ENCODE measurements at places on chromosomes 6 and 20.
A peak's percentile ranks its signal among the peaks of the same experiment; 100 is the strongest.

- no peak for DNase-seq
Measured at GRCh38 chr6:77371748-77372147, 91.5 kb downstream of the HTR1B start.

DNA sequence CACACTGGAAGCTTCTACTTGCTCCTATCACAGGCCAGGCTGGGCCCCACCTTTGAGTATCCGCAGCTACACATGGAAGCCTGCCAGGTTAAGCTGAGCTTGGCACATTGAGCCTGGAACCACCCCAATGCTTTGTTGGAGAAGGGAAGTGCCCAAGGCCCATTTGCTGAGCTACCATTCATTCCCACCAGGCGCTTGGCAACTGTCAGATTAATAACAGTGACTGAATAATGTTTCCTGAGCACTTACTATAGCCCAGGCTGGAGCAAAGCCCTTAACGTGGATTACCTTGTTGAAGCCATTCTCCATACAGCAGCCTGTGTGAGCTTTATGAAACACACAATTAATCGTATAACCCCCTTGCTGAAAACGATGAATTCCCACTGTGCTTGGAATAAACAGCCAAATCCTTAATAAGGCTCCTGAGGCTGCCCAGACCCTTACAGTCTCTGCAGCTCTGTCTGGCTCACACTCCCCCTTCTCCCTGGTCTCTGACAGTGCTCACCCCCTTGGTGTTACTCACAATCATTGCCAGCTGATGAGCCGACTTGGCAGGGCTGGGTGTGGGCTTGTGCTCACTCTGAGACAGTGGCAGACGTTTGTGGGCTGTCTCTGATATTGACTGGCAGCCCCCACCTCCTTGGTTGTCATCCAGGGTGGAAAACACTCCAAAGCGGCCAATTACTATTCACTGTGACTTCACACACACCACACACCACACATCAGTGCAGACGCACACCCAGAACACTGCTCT lies 357.1 kb downstream of the MAFB start:
- no peak for DNase-seq

DNA sequence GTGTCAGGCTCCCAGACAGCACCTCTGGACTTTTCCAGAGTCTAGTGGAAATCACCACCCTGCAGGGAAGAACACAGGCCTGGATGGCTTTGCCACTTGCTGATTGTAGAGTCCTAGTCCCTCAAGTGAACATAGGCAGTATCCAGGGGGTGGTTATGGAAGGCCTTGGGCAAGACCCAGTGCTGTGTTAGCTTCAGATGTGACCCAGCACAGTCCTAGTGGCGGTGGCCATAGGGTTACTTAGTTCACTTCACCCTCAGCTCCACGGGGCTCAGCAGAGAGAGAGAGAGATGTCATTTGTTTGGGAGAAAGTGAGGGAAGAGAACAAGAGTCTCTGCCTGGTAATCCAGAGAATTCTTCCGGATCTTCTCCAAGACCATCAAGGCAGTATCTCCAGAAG lies 37.3 kb downstream of the RNF146 start:
- DNase-seq = no peak

DNA sequence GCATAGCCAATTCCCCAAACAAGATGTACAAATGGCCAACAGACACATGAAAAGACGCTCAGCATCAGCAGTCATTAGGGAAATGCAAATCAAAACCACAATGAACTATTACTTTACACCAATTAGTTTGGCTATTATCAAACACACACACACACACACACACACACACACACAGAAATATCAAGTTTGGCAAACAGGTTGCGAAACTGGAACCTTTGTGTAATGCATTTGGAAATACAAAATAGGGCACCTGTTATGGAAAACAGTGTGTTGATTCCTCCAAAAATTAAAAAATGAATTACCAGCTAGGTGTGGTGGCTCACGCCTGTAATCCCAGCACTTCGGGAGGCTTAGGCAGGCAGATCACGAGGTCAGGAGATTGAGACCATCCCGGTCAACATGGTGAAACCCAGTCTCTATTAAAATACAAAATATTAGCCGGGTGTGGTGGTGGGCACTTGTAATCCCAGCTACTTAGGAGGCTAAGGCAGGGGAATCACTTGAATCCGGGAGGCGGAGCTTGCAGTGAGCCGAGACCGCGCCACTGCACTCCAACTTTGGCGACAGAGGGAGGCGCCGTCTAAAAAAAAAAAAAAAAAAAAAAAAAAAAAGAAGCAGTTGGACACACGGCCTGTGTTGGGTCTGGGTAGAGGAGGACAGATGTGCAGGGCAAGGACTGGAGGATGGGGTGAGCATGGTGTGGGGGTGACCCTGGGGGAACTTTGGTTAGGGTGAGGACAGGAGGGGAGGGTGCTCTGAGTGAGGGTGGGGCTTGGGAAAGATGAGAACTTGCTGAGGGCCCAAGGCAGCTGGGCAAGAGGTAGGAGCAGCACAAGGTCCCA lies 23.8 kb downstream of the HLA-F start:
- no peak for DNase-seq

DNA sequence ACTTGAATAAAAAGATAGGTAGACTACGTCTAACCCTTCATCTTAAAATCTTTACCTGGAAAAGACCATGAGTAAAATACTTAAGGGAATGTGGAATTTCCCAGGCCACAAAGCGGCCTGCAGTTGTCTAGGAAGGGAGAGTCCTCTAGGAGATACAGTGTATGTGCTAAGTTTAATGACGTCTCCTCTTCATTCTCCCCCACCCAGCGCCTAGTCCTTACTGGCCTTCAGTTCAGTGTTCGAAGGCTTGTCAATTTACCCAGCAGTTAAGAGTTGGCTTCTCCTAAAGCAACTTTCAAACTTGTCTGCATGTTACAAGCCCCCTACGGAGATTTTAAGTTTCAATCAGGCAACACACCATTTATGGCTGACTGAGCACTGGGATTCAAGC lies 35.2 kb downstream of the HFE start:
- DNase-seq = no peak

GRCh38 chr20:52922436-52922835 lies 49.7 kb upstream of the TSHZ2 start:
- no peak for DNase-seq

- no peak for DNase-seq
Measured at GRCh38 chr20:47106786-47107185, 212.1 kb downstream of the EYA2 start.

GRCh38 chr6:118283766-118284165 lies 264.3 kb upstream of the PLN start:
- DNase-seq = peak; percentile 83

DNA sequence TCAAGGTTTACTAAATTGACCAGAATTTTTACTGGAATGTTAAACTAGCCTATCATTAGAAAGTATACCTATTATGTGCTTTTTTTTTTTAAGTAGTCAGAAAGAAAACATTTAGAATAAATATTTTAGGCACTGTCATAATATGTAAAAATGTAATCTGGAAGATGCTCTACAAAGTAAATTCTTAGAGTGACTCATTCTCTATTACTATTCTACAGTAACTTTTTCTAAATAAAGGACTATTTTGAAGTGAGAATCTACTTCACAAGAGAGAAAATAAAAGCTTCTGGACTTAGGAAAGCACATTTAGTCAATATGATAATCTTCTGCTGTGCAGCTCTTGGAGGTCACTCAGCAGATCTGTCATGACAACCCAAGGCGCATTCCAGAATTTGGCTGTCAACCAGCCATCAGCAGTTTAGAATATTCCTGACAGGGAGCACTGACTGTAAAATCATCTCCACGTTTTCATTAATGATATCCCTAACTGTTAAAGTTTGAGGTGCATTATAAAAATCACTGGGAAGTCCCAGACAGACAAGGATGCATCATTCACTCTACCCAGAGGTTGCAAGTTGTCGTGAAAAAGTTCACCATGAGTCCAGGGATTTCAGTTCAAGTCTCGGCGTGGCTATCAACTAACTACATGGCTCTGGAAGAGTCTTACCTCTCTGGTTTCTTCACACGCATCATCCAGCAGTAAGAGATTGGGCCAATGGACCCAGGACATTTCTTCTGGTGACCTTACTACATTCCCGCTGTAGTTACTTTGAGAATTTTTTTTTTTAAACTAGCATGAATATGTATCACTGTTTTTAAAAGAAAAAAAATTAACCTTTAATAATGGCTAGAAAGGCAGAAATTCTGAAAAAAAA lies 374.9 kb downstream of the GJA1 start:
- DNase-seq = no peak

GRCh38 chr6:138795809-138796603 lies at the start of gene ECT2L:
Gene ECT2L (plus strand): TSS chr6:138796087. CDS start chr6:138813275, 17,188 bp downstream.
- DNase-seq = no peak

DNA sequence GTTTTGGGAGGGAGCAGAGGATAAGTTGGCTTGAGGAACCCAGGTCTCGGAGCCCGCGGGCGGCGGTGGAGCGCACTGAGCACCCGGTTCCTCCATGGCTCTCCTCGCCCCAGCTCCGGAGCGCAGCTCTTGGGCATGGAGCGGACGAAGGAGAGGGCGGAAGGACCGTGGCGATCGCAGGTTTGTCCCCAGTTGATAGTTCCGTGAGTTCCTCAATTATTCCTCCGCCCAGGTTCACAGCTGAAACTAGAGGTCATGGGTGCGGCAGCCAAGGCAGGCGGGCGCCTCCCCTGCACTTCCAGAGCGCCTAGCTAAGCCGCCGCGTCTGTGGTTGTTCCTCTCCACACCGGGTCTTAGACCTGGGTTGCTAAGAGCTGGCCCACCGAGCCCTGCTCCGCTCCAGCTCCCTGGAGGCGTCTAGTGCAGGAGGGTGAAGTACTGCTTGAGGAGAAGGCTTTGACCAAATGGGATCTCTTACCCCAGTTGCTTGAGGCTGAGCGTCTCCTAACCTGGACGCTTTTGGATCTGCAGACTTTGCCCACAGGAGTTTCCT lies at the start of gene HTR1B:
Gene HTR1B (minus strand): TSS at position 184 of the 553 bp plus-strand sequence. CDS start 88 bp downstream, at position 96.
- no peak for DNase-seq

DNA sequence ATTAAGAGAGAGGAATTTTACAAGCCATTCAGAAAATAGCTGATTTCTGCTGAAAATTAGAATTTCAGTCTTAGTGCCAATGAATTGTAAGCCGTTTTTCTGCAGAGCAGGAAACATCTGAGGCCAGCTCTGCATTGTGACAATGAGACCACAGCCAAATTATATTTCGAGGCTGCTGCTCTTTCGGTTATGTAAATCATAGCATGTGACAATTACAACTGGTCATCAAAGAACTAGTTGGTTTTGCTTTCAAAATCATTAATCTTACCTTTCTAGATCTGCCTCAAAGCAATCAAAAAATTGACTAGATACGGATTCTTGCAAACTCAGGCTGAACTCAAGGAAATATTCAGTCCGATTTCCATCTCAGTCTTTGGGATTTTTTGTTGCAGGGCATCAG lies 33.4 kb upstream of the INSM1 start:
- no peak for DNase-seq

DNA sequence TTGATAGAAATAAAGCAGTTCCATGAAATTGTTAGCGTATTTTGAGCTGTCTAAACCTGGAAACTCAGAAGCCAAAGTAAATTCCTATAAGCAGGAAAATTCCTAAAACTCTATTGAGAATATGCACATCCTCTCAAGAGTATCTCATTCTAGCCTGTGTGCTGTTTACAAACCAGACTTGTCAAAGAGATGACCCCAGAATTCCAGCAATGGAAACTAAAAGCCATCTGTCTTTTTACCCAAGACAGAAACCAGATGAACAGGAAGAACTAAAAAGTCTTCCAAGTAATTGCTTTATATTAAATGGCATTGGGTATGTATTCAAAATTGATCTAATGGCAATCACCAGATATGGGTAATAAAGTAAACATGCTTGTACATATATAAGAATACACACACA lies 92.6 kb downstream of the COL19A1 start:
- no peak for DNase-seq

DNA sequence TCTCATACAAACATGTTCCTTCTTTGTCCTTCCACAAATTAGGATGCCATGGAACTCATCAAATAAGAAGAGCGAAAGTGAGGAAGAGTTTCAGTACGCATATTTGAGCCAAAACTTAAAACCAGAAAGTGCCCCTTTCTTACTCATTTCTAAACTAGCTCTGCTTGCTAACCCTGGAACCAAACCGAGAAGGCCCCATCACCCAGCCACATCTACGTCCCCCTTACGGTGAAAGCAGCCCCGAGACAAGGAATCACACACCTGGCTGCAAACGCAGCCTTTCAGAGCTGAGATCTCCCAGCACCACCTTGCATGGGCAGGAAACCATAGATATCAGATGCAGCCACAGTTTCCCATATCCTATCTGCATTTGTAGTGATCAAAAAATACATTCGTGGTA lies 28.5 kb downstream of the TRERF1 start:
- DNase-seq = peak; percentile 72

DNA sequence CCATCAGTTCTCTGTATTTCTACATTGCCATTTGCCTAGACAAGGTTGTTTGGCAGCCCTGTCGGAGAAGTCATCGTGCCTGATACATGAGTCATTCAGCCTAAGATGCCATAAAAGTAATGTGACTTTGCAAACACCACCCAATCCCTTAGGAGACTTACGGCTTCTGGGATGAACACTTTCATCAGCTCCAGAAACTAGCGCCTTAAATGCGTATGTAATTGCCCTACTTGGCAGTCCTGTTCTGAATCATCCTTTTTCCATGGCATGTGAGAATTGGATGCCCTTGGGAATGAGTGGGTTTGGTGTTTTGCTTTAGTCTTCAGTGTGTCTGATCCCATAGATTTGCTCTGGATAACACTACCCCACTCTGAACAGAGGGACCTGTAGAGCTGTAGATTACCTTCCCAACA lies 158.5 kb downstream of the SASH1 start:
- DNase-seq = no peak

DNA sequence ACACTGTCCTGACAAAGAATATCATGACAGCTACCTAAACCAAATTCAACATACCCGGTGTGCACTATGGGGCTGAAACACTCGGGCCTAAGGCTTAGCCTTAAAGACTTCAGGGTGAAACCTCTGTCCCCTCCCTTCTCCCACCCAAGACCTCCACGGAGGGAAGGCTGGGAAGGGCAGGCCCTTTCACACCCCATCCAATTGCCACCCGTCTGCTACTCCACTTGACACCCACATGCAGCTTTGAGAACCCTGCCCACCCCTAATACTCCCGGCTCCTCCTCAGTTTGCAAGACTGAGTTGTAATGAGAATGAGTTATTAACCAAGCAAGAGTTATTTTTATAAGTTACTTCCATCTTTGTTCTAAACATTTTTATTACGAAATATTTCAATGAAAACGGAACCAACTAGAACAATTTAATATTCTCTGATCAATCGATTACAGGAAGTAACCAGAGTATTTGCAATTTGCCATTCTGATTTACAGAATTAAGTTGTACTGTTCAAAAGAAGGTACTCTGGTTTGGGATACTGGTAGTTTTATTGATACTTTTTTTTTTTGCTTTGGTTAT lies 3.7 kb downstream of the TAF4 start:
- no peak for DNase-seq

All from activated CD4-positive, alpha-beta T cell treated with anti-CD3 and anti-CD28 coated beads, Interleukin-2, amount 10 ng/mL, durations not matched to agents 24 days and 14 days (primary cell).